ENCODE measurements at places on chromosomes 4 and X. TPM values are rescaled to one million over a fixed set of nuclear protein-coding genes. Genes with fewer than 3 reads are reported as not detected.

Gene KLB
- not detected for total RNA-seq

Gene COL4A5
- 126 TPM for total RNA-seq

Gene TDO2
- 5.4 TPM for total RNA-seq

Gene CXCL6
- 47.2 TPM for total RNA-seq

Gene TNMD
- total RNA-seq, result not detected

Gene XK
- total RNA-seq, result under 0.01 TPM

Gene SPANXC
- not detected for total RNA-seq

Gene GAGE13
- total RNA-seq, result not detected

Gene FHDC1
- 0.30 TPM for total RNA-seq

Gene WDFY3
- total RNA-seq, result 62.7 TPM

Gene GPM6B
- total RNA-seq, result not detected

Gene ARAF
- total RNA-seq, result 13.4 TPM

Gene FRG1
- 25.2 TPM for total RNA-seq

Gene IL13RA2
- 63.2 TPM for total RNA-seq

Data from smooth muscle cell of the umbilical artery (primary cell).